ENCODE measurements at places on chromosomes 1 and 21. TPM values are rescaled to one million over a fixed set of nuclear protein-coding genes. Genes with fewer than 3 reads are reported as not detected.

GRCh38 chr1:57422271-57423134 is 1.4 kb downstream of the DAB1 start:
- H3K36me3 ChIP-seq, result no peaks in the 10 kb centered on the region
- H3K4me3 ChIP-seq, result peak overlapping the region; percentile 68
- peak overlapping the region; percentile 59 for H3K27ac ChIP-seq

DNA sequence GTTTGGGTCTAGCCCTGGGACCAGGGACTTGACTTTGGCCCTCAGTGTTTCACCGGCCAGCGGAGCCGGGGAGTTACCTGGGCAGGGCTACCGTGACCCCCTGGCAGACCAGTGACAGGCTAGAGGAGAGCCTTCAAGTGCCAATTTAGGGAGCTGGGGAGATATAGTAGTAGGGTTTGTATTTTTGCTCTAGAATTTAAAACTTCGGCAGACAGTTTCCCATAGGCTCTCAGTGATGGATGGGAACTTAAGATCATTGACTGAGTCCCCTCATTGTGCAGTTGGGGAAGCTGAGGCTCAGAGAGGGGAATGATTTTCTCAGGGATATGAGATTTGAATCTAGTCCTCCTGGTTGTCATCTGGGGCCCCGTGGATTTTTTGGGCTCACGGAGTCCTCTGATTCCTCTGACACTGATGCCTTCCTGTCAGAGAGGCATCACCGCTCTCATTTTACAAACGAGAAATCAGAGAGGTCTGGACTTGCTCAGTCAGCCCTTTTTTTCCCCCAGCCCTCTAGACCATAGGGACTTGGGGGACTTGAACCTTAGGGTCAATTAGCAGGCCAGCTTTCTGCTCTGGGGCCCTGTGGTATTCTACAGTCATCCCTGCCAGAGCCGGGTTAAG is 58.3 kb upstream of the ACOT11 start:
- H3K4me3 ChIP-seq, result no peak overlapping the region
- H3K27me3 ChIP-seq, result no peaks in the 10 kb centered on the region
- H3K4me1 ChIP-seq, result peaks cover 26% of the 10 kb centered on the region
- H3K27ac ChIP-seq, result no peak overlapping the region
- DNase-seq, result no peak
- H3K36me3 ChIP-seq, result no peaks in the 10 kb centered on the region

The BARHL2 gene
- not detected for total RNA-seq

- H3K4me1 ChIP-seq, result peaks cover 8% of the 10 kb centered on the region
- H3K27me3 ChIP-seq, result no peaks in the 10 kb centered on the region
- H3K36me3 ChIP-seq, result no peaks in the 10 kb centered on the region
- DNase-seq, result peak; percentile 45
These were observed 80.3 kb upstream of the DPH5 start for GRCh38 chr1:101105877-101106276.

DNA sequence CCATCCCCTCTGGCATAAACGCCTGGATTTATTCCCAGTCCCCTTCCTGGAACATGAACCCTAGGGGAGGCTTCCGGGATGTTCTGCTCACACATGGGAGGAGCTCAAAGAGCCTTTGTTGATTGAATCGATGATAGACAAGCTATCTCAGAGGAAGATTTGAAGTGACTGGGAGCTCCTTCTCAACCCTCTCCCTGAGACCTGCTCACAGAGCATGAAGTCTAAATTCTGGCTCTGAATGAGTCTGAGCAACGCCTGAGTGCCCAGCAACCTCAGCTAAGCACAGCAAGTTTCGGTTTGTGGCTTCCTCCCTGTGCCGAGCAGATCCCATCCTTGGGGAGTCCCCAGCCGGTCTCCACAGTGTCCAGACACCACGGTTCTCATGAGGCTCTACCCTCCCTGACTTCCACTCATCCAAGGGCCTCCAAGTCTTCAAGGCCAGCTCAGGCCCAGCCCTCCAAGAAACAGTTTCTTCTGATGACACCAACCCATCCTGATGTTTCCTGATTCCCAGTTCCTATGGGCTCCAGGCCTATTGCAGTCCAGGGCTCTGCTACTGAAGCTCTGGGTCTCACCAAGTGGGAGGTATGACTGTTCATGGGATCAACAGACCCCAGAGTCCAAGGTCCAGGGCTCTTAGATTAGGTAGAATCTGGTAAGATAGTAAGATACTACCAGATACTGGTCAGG is 190.8 kb downstream of the DYRK1A start:
- H3K27ac ChIP-seq, result no peak overlapping the region
- H3K4me1 ChIP-seq, result peaks cover 35% of the 10 kb centered on the region
- no peaks in the 10 kb centered on the region for H3K36me3 ChIP-seq
- H3K27me3 ChIP-seq, result no peaks in the 10 kb centered on the region

- H3K36me3 ChIP-seq, result no peaks in the 10 kb centered on the region
- peak overlapping the region; percentile 60 for H3K27ac ChIP-seq
- DNase-seq, result peak; percentile 93
- no peaks in the 10 kb centered on the region for H3K27me3 ChIP-seq
- no peak overlapping the region for H3K4me3 ChIP-seq
These were observed 48.0 kb upstream of the ZC3H11B start for GRCh38 chr1:219660666-219661463.

- no peaks in the 10 kb centered on the region for H3K27me3 ChIP-seq
- no peak overlapping the region for H3K4me3 ChIP-seq
- H3K36me3 ChIP-seq, result peaks cover 8% of the 10 kb centered on the region
- no peak for DNase-seq
These were observed 3.1 kb downstream of the BNIPL start for GRCh38 chr1:151039521-151039920.

All from cardiac muscle cell (in vitro differentiated cells and primary cell).